ENCODE measurements at places on chromosomes 13 and 19. TPM values are rescaled to one million over a fixed set of nuclear protein-coding genes. Genes with fewer than 3 reads are reported as not detected.

GRCh38 chr13:71054358-71054757, 812.6 kb downstream of the DACH1 start:
- DNase-seq, result no peak

GRCh38 chr13:48175185-48175584, 57.8 kb upstream of the ITM2B start:
- no peak for DNase-seq

DNA sequence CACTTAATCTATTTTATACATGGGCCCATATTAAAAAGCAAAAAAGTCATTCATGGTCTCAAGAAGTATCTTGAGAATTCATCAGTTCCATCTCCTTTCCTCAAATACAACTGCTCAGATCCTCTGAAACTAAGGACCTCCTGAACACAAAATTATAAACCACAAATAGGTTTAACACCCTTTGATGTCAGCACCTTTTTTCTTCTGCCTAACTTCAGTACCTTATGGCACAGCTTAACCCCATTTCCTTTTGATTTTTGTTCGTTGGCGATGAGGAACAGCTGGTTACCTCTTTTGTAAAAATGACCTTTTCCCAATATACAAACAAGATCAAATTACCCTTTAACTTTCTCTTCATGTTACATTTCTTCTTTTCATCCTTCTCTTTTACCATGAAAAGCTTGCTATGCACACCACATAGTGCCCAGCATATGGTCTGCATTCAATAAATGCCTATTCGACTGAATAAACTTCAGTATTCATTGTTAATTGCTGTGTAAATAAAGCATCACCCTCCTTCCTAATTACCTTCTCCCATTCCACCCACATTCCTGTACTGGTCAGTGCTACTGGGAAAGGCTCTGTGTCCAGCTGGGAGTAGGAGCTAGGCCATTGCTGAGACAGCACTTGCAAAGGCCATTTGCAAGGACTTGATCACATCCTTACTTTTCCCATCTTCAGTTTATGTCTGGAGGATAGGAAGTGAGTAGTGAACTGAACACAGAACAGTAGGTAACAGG, 317.9 kb downstream of the SHISA2 start:
- DNase-seq, result no peak

GRCh38 chr13:113337556-113337955, 26.4 kb downstream of the GRTP1 start:
- DNase-seq, result no peak

DNA sequence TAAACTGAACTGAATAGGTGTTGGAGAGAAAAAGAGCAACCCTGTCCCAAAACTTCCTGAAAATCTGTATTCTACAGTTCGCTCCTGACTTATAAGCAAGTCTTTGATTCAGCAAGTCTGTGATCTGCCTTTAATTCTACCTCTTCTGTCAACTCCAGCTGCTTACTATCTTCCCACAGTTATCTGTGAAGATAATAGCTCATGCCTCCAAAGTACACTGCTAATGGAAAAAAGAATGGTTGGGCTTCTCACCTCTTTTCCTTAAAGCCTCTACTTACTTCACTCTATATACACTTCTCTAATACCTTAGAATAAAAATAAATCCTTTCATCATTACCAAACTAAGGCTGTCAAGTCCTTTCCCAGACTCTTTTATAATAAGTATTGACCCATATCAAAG, 391.5 kb upstream of the MIR17HG start:
- DNase-seq, result no peak

Gene SLC15A1
- 10.9 TPM for total RNA-seq

Gene MBOAT7
- 73.3 TPM for total RNA-seq

Gene SUGT1
- total RNA-seq, result 45.9 TPM

Gene ERICH6B
- total RNA-seq, result not detected

DNA sequence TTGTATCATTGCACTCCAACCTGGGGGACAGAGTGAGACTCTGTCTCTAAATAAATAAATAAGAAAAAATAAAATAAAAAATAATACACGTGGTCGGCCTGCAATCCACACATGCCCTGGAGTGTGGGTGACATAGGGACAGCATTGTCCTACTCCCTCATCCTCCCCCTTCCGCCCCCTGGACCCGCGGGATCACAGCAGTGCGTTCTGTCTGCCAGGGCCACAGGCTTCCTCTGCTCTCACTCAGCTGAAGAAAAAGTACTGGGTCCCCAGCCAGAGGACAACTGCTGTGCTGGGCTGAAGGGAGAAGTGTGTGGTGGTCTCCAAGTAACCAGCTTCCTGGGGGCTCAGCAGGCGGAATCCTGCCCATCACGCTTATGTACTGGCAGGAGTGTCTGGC, 6.3 kb downstream of the BCAT2 start:
- no peak for DNase-seq

DNA sequence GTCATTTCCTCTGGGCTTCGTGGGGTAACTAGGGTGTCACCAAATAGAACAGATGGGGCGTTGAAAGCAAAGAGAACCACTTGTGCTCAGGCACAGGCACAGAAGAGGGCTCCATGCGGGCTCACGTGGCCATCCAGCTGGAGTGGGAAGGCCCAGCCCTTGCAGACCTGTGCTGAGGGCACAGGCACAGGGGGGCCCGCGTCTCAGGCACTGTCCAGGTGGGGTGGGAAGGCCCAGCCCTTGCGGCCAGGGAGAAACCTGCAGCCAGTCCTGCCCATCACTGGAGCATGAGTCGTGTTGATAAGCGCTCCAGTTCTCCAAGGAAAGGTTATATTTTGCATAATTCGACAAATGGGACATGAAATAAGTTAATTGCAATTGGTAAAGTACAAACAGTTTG, 57.5 kb downstream of the SLC7A9 start:
- DNase-seq, result no peak

DNA sequence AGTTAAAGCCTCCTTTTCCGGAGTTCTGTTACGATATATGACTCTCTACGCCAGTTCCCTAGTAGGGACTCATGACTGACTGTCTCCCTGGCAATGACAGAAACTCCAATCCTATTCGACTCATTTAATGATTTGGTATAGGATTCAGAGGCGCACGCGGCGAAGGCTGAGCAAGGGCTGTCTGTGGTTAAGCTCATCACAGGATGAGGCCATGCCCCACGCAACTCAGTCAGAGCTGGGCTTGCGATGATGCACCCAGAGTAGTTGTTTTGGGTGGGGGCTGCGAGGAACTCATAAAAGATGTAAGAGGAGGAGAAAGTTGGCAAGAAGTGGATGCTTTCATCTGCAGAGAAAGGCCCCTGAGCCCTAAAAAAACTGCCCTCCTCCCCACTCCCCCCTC, 468 bp upstream of the SERTM1 start:
- DNase-seq, result no peak

GRCh38 chr19:10033614-10034013, 20.3 kb downstream of the RDH8 start:
- no peak for DNase-seq

DNA sequence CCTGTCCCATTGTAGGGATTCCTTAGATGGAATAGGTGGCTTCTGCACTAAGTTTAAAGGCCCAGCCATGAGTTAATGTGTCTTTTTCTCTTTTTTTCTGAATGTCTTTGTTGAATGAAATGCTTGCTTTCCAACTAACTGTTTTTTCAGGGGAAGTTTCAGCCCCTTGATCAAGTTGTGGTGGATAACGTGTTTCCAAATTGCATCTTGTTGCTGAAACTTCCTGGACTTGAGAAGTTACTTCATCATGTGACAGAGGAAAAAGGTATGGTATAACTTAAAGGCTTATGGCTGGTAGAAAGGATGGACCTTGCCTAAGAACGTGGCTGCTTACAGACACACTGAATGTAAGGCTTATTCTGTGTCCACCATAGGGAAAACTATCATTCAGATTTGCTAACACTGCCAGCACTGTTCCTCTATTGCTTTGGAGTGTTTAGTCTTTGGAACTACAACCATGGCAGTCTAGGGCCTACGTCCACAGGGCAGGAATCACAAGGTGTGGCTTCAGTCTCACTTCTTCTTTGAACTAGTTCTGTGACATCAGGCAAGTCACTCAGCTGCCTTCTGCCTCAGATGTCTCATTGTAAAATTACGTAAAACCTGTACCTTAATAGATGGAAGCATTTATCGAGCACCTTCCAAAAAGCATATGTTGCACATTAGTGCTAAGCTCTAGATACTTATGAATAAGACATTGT, 25.3 kb downstream of the RNASEH2B start:
- no peak for DNase-seq

GRCh38 chr13:24802074-24802473, 38.1 kb downstream of the RNF17 start:
- DNase-seq, result no peak

Gene TSPAN16
- total RNA-seq, result not detected

DNA sequence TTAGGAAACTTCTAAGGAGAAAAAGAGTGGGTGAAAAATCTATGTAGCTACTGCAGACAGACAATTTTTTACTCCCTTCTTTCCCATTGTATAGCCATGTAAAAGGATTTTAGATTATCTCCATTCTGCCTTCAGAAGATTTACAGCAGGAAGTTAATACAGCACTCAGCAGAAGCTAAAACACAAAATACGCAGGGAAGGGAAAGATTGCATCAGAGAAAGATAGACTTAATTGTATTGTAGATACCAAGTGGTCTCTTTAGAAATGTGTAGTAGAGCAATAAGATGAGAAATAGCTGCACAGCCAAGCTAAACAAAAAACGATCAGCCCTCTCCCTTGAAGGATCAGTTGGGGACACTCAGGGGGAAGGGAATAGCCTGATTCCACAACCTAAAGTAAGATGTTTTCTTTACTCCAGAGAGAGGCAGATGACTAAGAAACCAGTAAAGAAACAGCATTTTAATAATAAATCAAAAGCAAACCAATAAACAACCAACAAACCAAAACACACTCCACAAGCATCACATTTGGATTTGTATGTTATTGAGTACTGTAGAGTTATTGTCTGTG, 236.7 kb upstream of the SLITRK1 start:
- no peak for DNase-seq

DNA sequence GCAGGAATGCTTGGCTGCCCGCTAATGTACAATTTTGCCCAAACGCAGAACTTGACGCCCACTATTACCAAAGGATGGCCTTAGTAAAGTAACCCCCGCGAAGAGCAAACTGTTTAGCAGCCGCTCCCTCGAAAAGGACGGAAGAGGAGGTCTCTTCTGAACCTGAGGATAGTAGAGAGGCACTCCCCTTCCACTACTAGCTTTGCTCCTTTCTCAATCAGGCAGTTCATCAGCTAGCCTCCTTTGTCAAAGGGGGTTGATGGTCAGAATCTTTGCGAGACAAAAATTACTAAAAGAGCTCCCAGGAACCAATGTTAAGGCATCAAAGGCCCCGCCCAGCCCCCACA, 534 bp downstream of the CAB39L start:
- DNase-seq, result no peak

DNA sequence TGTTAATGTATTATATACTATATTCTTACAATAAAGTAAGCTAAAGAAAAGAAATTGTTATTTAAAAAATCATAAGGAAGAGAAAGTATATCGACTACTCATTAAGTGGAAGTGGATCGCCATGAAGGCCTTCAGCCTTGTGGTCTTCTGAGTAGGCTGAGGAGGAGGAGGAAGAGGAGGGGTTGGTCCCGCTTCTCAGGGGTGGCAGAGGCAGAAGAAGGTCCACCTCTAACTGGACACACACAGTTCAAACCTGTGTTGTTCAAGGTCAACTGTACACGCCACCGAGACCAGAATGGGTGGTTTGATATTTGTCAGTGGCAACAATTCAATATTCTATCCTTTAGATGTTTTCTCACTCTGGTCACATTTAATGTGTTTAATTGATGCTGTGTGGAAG, 67.2 kb downstream of the ALOX5AP start:
- DNase-seq, result no peak

DNA sequence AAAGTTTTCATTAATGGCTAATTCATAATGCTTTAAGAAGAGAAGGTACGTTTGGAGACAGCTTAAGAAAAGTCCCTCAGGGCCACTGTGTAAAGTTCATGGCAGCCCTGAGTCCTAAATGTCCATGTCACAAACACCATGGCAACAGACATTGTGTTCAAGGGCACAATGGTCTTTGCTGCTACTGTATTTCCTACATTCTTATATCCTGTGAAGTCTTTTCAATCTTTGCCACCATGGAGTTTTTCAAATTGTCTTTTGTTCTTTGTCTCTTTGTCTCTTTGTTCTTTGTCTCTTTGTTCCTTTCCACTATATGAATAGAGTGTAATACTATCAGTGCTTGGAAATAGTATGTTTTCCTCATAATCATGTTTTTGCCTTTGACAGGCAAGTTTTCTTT, 178.8 kb downstream of the VWA8 start:
- no peak for DNase-seq

Gene CALR3
- total RNA-seq, result not detected

DNA sequence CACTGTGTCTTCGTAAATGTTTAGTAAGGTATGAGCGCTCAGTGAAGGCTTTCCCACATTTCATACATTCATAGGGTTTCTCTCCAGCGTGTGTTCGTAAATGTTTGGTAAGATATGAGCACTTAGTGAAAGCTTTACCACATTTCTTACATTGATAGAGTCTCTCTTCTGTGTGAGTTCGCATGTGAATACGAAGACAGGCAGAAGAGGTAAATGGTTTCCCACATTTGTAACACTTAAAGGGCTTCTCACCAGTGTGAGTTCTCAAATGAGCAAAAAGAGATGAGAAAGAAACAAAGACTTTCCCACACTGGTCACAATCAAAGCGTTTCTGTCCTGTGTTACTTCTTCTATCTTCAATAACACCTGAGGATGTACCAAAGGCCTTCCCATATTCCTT, 31.3 kb downstream of the ZNF560 start:
- DNase-seq, result no peak

- no peak for DNase-seq
These were observed 57.9 kb upstream of the PCDH8 start for GRCh38 chr13:52906122-52906903.

DNA sequence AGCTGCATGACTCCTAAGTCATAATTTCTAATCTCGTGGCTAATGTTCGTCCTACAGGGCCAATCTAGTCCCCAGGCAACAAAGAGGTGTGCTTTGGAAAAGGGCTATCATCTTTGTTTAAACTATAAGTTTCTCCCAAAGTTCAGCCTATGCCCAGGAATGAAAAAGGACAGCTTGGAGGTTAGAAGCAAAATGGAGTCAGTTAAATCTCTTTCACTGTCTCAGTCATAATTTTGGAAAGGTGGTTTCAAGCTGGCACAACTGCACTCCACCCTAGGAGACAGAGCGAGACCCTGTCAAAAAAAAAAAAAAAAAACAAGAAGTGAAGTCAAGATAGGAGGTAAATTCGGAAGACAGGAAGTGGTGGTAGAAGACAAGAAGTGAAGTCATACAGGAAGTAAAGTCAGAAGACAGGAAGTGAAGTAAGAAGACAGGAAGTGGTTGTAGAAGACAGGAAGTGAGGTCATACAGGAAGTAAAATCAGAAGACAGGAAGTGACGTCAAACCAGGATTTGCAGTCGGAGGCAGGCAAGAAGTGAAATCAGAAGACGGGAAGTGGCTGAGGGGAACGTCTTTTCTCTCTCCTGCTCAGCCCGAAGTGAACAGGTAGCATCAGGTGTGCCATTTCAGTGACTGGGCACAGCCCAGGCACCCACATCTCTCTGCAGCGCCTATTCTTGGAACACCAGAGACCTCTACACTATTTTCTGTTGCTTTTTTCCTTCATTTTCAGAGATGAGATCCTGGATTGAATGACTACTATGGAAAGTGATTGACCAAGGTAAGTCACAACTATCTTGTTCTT, 32.2 kb downstream of the GP6 start:
- no peak for DNase-seq

Gene PNMA8B
- total RNA-seq, result 2.4 TPM

Data from type B pancreatic cell (in vitro differentiated cells).